Fibroblast of skin of left quadriceps (primary cell): ENCODE measurements at places on chromosomes 1 and 21.

- peak; percentile 4 for DNase-seq
These were observed 71.7 kb upstream of the SIM2 start for GRCh38 chr21:36627242-36627641.

GRCh38 chr1:35367914-35368313 is 99.4 kb downstream of the ZMYM4 start:
- DNase-seq, result no peak

- DNase-seq, result peak; percentile 97
These were observed 5.1 kb upstream of the ARNT start for GRCh38 chr1:150881331-150882070.

GRCh38 chr1:165431079-165431478 is 13.8 kb downstream of the RXRG start:
- DNase-seq, result no peak

GRCh38 chr1:110872745-110873720 is at the start of gene CD53:
Gene CD53, plus strand, starts transcription at chr1:110873148. Its CDS starts 18,261 bp downstream, at chr1:110891409.
- no peak for DNase-seq

DNA sequence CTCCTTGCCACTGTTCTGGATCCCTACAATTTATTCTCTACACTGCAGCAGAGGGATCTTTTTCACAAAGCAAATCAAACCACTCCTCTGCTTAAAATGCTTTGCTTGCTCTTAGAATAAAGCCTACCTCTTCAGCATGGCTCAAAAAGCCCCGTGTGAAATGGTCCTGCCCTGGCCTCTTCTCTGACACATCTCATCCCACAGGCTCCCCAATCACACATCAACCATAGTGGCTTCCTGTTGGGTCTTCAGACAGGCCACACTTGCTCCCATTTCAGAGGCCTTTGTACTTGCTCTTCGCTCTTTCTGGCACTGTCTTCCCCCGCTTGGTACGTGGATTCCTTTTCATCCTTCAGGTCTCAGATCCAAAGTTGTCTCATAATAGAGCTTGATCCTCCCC is 44.3 kb upstream of the PLXNA2 start:
- DNase-seq, result no peak

DNA sequence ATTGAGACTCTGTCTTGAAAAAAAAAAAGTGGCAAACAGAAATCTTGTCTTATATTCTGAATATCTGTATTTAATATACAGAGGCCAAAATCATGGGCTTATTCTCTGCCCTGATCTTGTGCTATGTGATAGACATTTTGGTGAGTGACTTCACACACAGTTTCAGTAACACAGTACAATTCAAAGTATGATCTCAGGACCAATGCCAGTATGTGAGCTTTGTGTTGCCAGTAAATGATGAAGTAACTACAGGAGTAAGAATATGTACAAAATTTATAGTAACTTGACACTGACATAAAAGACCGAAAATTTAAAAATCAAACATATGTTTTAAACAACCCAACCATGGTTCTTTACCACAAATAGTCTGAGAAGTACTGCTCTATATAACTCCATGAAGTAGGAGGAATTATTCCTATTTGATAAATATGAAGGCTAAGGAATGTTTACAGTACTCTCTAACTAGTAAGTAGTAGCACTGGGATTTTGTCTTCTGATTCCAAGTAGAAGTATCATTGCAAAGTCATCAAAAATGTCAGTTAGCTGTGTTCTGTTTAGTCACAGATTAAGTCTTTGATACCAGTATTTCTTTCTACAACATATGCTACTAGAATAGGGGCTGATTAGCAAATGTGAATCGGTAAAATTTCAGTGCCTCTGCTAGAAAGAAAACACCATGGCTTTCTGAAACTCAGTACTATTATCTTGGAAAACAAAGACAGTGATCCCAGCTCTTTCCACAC is 25.3 kb downstream of the DPH5 start:
- no peak for DNase-seq

GRCh38 chr1:213549982-213550381 is 437.8 kb upstream of the PROX1 start:
- DNase-seq, result no peak

DNA sequence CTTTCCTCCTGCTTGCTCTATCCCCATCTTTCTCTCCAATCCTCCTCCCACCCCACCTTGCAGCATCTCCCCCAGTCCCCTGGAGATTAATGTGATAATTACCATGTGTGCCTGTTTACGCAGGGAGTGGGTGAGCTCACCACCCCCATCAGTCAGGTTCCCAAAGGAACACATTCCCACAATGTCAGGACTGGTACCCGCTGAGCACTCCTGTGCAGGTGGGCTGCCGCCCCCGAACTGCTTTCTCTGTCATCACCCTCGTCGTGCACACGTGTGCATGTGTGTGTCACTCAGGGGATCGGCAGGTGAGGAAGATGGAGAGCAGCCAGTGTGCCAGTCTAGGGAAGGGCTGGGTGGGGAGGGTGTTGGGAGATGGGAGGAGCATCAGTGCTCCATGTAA is 163.4 kb downstream of the CACNA1E start:
- DNase-seq, result no peak

DNA sequence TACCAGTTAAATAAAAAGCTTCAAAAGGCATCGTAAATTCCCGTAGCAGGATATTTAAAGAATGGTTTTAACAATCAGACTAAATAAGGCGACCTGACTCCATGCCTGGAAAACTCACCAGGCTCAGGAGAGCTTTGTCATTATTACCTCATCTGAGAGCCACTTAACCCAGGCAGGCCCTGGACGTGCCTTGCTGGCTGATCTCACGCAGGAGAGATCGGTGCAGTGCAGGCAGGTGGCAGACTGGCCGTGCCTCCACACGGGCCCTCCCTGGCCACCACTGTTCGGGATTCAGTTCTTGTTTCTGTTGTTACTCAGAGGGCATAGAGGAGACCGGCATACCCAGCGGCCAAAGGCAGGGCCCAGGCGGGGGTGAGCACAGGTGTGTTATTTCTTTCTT is 6.4 kb downstream of the MT1HL1 start:
- no peak for DNase-seq

DNA sequence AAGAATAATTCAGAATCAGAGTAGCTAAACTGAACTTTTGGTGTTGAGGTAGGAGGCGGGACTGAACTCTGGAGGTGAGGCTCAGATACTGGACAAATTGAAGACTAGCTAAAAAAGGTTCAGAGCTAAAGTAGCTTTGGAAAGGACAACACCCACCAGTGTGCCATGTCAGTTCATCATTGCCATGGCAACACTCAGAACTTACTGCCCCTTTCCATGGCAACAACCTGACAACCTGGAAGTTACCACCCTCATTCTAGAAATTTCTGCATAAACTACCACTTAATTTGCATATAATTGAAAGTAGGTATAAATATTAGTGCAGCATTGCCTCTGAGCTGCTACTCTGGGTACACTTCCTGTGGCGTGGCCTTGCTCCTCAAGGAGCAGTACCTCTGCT is 30.3 kb upstream of the POGK start:
- no peak for DNase-seq

DNA sequence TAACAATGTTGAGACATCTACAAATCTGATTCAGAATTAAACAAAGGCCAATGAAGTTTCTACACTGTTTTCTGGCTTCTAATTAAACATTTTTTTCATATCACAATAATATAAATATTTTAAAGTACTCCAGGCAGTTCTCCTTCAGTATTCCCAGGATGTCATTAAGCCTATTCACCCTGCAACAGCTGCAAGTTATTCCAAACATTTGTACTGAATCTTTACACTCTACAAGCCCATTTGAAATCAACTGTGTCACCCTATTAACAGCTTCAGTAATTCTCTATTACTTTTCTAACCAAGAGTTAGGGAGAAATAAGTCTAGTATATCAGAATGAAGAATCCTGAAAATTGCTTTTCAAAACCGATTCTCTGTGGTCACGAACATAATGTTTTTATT is 124.6 kb downstream of the OLFML2B start:
- DNase-seq, result no peak

DNA sequence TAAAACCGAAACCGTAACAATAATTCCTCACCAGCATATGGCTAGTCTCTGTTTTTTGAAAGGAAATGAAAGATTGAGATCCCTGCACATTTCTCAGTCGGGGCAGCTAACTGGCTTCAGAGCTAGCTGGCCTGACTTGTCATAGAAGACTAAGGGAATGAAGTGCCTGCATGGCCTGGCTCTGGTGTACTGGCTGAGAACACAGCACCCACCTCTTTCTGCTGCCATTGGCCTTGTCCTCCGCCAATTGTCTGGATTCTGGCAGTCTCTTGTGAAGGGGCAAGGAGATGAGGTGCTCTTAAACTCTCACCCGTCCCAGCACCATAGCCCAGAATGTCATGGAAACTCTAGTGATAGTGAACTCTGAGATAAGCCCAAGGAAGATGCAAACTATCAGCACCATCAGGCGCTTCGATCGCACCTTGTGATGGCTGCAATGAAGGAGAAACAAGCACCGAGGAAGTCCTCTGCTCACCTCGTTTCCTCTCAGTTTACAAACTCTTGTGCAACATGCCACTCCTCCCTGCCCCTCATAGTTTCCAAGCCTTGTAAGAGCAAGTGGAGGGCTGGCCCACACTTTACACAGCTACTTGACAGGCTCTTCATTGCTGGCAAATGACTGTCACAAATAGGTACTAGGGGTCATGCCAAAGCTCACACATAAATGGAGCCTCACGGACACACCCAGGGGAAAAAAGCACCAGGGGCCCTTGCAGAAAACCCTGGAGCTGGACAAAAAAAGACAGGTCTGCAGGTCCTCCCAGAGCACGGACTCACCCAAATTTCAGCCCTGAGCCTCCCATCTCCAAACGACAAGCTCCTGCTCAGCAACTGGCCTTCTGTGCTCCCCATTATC is 16.4 kb downstream of the INPP5B start:
- DNase-seq, result no peak

DNA sequence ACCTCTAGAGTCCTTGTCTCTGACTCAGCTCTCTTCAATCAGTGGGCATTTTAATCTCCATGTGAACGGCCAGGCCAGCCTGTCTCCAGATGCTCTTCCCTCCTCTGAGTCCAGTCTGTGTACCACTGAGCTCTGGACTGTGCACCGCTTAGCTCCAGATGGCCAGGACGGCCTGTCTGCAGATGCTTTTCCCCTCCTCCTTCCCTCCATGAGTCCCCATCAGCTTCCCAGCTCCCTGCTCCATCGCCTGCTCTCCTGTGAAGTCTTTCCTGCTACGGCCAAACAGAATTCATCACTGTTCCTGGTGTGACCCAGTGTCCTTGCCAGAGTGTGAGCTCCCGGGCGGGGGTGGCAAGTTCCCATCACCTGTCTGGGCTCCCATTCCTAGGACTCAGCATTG is 42.0 kb downstream of the STUM start:
- DNase-seq, result no peak

- DNase-seq, result no peak
These were observed 33.1 kb downstream of the NDC1 start for GRCh38 chr1:53804791-53805505.

- DNase-seq, result peak; percentile 13
These were observed 26.8 kb upstream of the CRNN start for GRCh38 chr1:152440635-152441471.

DNA sequence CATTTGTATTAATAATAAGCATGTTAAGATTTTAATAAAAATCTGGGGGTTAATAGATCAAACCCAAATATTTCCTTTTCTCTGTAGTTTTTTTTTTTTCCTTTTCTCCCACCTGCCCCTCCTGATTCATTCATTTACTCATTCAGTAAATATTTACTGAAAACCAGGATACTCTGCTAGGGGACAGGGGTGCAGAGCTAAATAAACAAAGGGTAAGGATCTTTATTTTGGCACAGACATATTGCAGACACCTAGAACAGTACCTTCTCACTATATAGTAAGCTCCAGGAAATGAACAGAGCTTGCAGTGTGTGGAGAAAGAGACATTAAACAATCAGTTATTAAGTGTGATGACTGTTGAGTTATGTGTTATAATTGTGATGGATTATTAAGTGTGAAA is 60.9 kb downstream of the AK5 start:
- no peak for DNase-seq

- DNase-seq, result peak; percentile 66
These were observed at the start of gene CMPK1 for GRCh38 chr1:47333578-47333921. Gene CMPK1, plus strand, starts transcription at chr1:47333790. Its CDS starts 156 bp downstream, at chr1:47333946.

DNA sequence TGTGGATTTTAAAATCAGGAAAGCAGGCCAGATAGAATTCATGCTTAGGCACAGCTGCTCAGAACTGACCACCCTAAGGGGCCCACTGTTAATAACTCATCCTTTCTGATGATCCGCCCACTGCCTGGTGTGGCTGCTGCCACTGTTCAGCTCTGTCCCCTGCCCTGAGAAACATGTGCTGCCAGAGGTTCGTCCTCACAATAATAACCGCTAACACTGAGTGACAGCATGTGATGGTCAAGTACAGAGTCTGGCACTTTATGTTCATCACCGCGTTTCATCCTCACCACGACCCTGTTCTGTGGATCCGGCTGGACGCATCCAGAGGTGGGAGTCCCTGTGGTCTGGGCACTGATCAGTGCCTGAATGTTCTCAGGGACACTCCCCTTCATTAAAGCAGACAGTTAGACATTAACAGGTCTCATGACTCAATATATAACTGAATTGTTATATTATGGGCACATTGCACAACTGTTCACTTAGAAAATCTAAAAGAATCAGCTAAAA is 108.6 kb downstream of the SIM2 start:
- DNase-seq, result no peak

DNA sequence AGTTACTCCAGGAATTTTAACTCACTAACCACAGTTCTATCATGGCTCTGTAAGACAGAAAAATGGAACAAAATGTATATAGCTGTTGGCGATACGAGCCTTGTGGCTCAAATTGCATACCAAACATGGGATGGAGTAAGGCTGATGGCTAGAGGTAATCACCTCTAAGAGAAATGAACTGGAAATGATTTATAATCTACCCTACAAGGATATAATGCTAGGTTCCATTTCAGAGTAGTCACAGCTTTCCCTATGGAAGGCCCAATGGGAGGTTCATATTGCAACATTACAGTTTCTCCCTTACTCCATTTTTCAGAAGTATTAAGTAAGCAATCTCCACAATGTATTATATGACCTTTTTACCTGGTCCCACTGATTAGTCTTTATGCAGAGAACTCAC is 61.6 kb downstream of the EDEM3 start:
- peak; percentile 47 for DNase-seq

DNA sequence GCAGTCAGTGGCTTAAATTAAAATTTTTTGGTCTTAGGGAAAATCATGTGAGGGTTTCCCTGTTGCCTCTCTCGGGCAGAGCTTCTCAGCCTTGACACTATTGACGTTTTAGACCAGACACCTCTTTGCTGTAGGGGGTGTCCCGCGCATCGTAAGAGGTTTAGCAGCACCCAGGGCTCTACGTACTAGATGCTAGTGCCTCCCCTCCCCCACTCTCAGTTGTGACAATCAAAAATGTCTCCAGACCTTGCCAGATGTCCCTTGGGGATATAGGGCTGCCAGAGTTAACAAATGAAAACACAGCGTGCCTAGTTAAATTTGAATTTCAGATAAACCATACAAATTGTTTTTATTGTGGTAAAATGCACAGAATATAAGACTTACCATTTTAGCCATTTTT is 293.3 kb downstream of the DISC1 start:
- no peak for DNase-seq

- no peak for DNase-seq
These were observed 157.4 kb downstream of the ACTL8 start for GRCh38 chr1:17912491-17912890.

- no peak for DNase-seq
These were observed 66.8 kb downstream of the SERINC2 start for GRCh38 chr1:31479811-31480210.

GRCh38 chr1:46134660-46135331 is 2.4 kb upstream of the PIK3R3 start:
- peak; percentile 30 for DNase-seq
